ENCODE measurements at places on chromosomes 7 and 10. TPM values are rescaled to one million over a fixed set of nuclear protein-coding genes. Genes with fewer than 3 reads are reported as not detected.

DNA sequence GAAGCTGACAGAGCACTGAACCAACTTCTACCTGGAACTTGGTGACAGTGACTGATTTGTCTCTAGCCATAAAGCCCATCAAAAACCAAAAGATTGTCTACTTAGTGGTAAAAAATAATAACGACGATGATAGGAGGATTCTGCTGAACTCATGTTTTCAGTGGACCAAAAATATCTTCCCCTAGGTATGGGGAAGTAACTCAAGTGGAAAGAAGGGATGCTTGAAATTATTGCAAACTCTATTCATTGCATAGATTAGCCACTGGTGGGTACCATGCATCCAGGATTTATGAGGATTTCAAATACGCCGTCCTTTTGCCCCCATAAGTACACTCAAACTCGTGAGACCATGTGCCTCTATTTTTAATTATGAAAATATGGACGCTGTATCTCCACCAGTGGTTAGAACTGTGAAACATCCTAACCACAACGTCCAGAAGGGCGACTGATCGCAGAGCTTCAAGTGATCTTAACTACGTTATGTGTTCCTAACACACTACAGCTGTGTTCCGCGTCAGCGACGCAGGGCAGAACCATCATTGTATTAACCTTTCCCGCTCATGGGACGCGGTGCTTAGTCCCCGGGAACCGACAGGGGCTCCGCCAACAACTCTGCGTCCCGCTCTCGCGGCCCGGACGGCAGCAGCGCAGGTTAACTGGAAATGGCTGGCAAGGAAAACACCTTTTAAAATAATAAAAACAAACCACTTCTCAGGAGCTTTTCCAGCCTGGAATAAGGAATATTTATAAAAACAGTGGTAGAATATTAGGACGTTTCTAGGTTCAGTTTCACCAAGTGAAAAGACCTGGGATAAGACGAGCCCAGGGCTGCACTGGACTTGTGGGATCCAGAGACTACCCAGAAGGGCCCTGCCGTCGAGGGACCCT, 776 bp downstream of the PEX1 start:
- peaks cover 2% of the 10 kb centered on the region for H3K36me3 ChIP-seq
- H3K4me1 ChIP-seq = peaks cover 25% of the 10 kb centered on the region
- DNase-seq = peak; percentile 70
- peak overlapping the region; percentile 93 for H3K4me3 ChIP-seq
- no peaks in the 10 kb centered on the region for H3K27me3 ChIP-seq
- peak overlapping the region; percentile 92 for H3K27ac ChIP-seq

DNA sequence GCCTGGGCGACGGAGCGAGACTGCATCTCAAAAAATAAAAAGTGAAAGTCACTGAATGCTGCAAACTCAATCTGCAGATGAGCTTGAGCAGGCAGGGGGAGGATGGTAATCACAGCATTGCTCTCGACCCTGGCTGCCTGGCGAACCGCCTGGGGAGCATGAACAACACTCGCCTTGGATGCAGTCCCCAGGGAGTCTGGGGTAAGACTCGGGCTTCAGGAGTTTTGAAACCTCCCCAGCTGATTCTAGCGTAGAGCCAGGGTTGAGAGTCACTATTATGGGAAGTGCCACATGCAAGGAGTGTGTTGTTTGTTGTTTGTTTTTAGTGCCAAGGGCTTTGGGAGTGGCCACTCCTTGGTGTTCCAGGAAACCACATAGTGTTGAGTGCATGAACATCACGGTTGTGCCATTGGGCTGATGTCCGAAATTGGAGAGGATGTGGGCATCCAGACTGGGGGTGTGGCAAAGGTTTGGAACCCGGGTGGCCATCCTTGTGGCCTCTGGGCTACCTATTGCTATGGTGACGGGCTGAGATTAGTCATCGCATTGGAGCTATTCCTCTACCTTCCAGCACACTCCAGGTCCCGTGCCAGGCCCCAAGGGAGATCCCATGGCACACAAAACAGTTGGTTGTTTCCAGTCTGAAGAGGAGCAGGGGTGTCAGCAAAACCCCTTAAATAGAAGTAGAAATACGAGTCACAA, 92.6 kb downstream of the RGS10 start:
- H3K4me1 ChIP-seq = peaks cover 7% of the 10 kb centered on the region
- no peak for DNase-seq
- no peaks in the 10 kb centered on the region for H3K27me3 ChIP-seq
- H3K36me3 ChIP-seq = no peaks in the 10 kb centered on the region
- H3K4me3 ChIP-seq = no peak overlapping the region
- no peak overlapping the region for H3K27ac ChIP-seq

DNA sequence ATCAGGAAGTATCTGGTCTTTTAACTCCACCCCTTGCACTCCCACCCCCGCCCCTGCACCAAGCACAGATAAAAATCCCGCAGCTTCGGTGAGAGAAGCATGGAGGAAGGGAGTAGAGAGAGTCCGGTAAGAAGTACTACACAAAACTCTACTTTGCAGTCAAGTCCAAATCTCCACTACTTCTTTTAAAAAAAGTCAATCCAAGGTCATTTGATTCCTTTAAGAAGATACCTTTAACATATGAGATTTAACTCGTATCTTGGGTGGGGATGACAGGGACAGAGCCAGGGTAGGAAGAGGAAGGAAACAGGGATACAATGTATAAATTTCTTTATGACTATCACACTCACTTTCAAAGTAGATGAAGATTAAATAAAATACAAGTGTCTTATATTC, 132.1 kb downstream of the NRBF2 start:
- peak; percentile 27 for DNase-seq
- H3K36me3 ChIP-seq = peaks cover 16% of the 10 kb centered on the region
- peaks cover 30% of the 10 kb centered on the region for H3K4me1 ChIP-seq

The SFTPA1 gene
- not detected for total RNA-seq

GRCh38 chr7:83105948-83106347, 56.7 kb downstream of the PCLO start:
- H3K27me3 ChIP-seq = no peaks in the 10 kb centered on the region
- no peaks in the 10 kb centered on the region for H3K36me3 ChIP-seq
- H3K4me1 ChIP-seq = no peaks in the 10 kb centered on the region
- DNase-seq = no peak
- H3K4me3 ChIP-seq = no peak overlapping the region
- H3K27ac ChIP-seq = no peak overlapping the region

DNA sequence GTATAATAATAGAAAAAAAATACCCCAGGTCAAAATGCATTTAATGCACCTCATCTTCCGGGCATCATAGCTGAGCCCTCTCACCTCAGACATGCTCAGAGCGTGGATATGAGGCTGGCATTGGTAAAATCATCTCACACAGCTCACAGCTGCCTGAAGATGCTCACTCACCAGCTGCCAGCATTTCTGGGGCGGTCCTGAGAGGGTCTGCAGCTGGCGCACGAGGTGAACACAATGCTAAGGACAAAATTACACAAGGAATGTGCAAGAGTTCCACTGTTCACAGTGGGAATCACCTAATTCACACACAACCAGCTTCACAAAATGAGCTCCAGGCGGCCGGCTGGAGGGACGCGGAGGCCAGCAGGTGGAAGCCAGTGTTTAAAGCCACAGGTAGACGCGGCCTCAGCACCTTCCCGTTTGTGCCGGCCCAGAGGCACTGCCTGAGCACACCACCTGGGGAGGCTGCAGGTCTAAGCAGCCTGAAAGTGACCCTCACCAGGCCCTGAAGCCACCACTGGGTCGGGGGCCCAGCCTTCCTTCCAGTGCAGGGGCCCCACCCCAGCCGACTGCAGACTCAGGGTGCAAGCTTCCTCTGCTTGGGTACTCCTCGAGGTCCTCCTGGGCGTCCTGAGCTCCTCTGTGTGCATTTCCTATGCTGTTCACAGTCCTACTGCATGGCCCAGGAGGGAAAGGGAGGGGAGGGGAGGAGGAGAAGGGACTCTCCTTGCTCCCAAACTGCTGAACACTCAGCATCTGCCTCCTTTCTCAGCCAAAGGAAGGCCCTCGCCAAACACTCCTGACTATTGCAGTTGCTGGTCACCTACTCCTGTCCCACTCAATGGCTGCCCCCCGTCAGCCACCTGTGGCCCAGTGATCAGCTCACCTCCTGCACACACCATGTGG, 61.2 kb upstream of the FAM20C start:
- H3K36me3 ChIP-seq = no peaks in the 10 kb centered on the region
- H3K4me3 ChIP-seq = no peak overlapping the region
- H3K27me3 ChIP-seq = no peaks in the 10 kb centered on the region
- H3K4me1 ChIP-seq = no peaks in the 10 kb centered on the region
- DNase-seq = no peak

GRCh38 chr10:19385846-19386450, 337.3 kb downstream of the MALRD1 start:
- H3K4me3 ChIP-seq = no peak overlapping the region
- no peaks in the 10 kb centered on the region for H3K4me1 ChIP-seq
- H3K27ac ChIP-seq = no peak overlapping the region

GRCh38 chr10:114058297-114058696, 14.6 kb downstream of the ADRB1 start:
- H3K4me1 ChIP-seq = peaks cover 9% of the 10 kb centered on the region
- no peak for DNase-seq
- H3K36me3 ChIP-seq = no peaks in the 10 kb centered on the region
- no peak overlapping the region for H3K4me3 ChIP-seq
- peaks cover 9% of the 10 kb centered on the region for H3K27me3 ChIP-seq
- no peak overlapping the region for H3K27ac ChIP-seq

DNA sequence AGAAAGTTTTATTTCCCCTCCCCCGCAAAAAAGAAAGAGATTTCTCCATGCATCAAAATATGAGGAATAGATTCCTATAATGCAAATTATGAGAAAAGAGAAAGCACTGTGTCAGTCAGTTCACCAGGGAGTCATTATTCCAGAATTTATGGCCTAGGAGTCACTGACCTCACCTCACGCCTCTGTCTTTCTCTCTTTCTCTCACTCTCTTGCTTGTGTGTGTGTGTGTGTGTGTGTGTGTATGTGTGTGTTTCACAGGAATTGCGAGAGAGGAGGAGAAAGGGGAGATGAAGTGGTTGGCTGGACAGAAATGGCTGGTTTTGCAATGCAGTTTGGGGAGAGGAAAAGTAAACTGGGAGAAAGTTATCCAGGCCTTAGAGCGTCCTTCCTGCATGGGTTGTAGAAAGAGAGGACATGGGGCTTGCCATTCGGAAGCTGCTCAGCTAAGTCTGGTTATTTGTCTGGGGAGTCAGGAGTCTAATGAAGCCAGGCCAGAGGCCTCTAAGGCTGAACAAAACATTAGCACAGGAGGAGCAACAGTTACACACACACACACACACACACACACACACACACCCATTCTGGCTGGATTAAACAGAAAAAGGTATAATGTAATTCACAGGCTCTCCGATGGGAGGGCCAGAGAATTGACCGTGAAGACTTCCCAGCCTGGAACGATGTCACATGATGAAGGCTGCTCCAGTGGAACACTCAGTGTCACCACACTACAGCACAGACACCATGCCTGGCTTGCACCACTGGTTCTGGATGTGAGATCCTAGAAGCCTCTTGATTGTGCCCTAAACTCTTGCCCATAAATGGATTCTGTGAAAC, 12.8 kb upstream of the FFAR4 start:
- peaks cover 12% of the 10 kb centered on the region for H3K27me3 ChIP-seq
- no peak overlapping the region for H3K27ac ChIP-seq
- H3K4me1 ChIP-seq = no peaks in the 10 kb centered on the region
- H3K4me3 ChIP-seq = no peak overlapping the region
- no peaks in the 10 kb centered on the region for H3K36me3 ChIP-seq

DNA sequence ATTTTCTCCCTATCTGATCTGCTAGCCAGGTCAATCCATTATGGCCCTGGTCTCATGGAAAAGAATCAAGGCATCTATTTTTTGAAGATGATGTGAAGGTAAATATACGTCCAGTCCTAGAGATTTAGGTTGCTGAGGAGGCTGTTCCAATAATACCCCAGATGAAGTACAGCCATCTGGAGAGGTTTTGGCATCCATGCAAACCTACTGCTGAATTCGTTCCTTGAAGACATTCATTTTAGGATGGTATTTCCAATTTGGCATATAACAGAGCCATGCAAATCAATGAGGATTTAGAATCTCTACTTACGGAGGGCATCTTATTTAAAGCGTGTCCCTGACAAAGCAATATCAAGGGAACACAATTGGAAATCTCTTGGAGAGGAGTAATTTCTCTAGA, 465.5 kb downstream of the KCNMA1 start:
- H3K4me3 ChIP-seq = no peak overlapping the region
- H3K27me3 ChIP-seq = no peaks in the 10 kb centered on the region
- H3K36me3 ChIP-seq = no peaks in the 10 kb centered on the region
- no peak for DNase-seq
- no peaks in the 10 kb centered on the region for H3K4me1 ChIP-seq
- H3K27ac ChIP-seq = no peak overlapping the region

DNA sequence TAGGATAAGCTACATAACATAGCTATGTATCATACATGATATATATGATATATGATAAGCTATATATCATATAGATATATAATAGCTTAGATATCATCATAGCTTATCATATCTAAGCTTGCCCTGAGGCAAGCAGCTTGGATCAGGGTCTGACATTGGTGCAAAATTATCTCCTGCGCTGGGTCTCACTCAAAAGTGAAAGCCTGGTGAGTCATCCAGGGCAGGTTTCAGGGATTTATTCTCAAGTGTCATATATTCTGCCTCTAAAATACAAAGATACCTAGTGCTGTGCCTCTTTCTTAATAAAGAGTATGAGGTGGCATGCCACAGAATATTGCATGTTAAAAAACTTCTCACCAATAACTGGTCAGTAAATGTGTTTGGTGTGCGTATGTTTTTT, 105.9 kb downstream of the CDC14C start:
- H3K36me3 ChIP-seq = no peaks in the 10 kb centered on the region
- DNase-seq = no peak
- no peaks in the 10 kb centered on the region for H3K27me3 ChIP-seq
- no peak overlapping the region for H3K27ac ChIP-seq

GRCh38 chr7:99594948-99595745, 2.9 kb upstream of the TMEM225B start:
- no peaks in the 10 kb centered on the region for H3K36me3 ChIP-seq
- H3K4me3 ChIP-seq = no peak overlapping the region
- H3K27ac ChIP-seq = no peak overlapping the region
- DNase-seq = no peak

- H3K36me3 ChIP-seq = no peaks in the 10 kb centered on the region
- no peaks in the 10 kb centered on the region for H3K4me1 ChIP-seq
- H3K27ac ChIP-seq = no peak overlapping the region
- no peak for DNase-seq
- peaks cover 3% of the 10 kb centered on the region for H3K27me3 ChIP-seq
Measured at GRCh38 chr7:36062154-36062815, 90.8 kb upstream of the EEPD1 start.

GRCh38 chr7:108589874-108590273, 20.2 kb downstream of the DNAJB9 start:
- no peak overlapping the region for H3K27ac ChIP-seq
- no peak overlapping the region for H3K4me3 ChIP-seq
- no peaks in the 10 kb centered on the region for H3K27me3 ChIP-seq

DNA sequence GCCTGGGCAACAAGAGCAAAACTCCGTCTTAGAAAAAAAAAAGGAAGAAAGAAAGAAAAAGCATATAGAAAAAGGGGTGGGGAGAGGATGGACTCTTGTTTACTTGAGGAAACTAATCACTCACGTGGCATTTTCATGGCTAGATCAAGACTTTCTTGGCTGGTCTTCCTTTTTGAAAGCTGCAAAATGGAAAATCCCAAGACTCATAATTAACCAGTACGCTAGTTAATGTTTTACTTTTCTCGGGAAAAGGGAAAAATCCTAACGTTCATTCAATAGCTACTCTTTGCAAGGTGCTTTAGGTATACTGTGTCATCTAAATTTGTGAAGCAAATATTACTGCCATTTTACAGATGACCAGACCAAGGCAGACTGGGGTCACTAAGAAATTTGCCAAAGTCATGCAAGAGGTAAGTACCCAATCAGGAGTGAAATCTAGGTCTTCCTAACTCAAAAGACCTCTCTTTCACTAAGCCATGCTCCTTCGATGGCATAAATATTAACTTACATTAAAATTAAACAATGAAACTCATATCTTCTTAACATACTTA, 24.4 kb downstream of the NAPEPLD start:
- H3K4me1 ChIP-seq = no peaks in the 10 kb centered on the region
- no peak overlapping the region for H3K4me3 ChIP-seq
- H3K36me3 ChIP-seq = peaks cover 26% of the 10 kb centered on the region
- H3K27me3 ChIP-seq = no peaks in the 10 kb centered on the region
